Activated T-helper 1 cell treated with Interleukin-2 at 50 U/mL for 16 hours (primary cell): ENCODE measurements at places on chromosomes 7 and 10.

- no peak for DNase-seq
These were observed 138.3 kb upstream of the LSM8 start for GRCh38 chr7:118045629-118046028.

- no peak for DNase-seq
These were observed 47.7 kb upstream of the TRIM8 start for GRCh38 chr10:102596506-102596971.

DNA sequence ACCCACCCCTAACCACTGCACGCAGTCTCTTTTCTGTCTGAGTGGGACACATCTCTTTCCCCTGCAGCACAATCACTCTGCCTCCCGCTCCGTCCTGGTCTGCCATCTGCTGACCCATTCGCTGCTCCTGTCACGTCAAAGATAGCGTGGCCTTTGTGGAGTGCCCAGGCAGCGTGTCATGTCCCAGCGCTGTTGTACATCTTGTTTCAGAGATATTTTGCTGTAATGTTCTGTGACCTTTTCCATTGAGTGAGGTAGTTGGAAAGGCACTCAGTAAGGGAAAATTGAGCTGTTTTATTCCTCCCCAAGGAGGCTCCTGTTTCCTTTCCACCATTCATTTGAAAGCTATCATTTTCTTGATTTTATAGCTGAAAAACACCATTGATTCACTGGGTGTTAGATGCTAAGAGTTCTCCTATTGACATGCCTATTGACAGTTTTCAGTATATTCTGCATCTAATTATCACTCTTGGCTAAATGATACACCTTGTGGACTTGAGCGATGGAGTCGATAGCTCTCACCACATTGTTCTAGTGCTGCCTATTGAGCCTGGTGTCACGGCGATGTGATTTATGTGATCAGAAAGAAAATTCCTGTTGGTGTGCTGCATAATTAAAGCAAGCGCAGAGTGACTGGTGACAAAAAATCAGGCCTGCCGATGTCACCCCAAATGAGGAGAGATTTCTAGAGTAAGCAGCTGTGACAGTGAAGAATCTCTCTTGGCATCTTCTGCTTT lies 372.6 kb downstream of the LRMDA start:
- no peak for DNase-seq

- DNase-seq, result no peak
These were observed 148.5 kb downstream of the ARHGAP22 start for GRCh38 chr10:48456361-48456804.

GRCh38 chr10:32795598-32796183 lies 162.3 kb downstream of the ITGB1 start:
- DNase-seq, result no peak

DNA sequence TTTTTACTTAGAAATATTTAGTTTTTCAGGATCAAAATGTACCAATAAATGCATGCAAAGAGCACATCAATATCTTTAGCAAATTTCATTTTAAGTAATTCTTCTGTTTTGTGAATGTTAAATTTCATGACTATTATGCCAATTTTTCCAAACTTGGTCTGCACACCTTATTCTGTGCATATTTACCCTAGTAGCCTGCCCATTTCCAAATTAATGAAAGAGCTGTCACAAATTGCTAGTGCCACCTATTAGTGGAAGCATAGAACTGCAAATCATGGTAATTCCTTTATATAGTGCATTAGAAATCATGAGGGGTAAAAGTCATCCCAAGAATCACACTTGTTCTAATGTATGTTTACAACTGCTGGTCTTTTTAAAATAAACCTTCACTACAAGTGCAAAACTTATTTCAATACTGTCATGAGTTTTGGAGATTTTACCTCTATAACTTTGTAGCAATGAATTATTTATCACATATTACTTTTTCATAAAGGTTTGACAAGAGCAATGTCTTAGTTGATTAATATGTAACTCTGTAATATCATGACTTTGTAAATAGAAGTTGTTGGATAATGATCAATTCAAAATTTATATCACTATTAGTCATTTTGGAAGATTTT lies 5.7 kb downstream of the SEMA3A start:
- no peak for DNase-seq

DNA sequence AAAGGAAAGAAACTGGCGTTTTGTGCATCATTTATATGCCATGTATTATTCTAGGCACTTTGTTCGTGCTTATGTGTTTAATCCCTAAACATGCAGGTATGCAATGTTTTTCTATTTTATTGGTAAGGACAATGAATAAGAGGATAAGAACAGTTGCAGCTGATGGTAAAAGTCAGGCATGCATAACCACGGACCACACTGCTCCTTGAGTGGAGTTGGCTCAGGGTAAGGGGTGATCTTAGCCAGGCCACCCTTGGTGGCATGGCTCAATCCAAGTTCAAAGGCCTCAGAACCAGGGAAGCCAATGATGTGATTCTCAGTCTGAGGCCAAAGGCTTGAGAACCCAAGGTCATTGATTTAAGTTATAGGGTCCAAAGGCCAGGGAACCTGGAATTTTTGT lies 1068.1 kb downstream of the NRG3 start:
- DNase-seq, result no peak

DNA sequence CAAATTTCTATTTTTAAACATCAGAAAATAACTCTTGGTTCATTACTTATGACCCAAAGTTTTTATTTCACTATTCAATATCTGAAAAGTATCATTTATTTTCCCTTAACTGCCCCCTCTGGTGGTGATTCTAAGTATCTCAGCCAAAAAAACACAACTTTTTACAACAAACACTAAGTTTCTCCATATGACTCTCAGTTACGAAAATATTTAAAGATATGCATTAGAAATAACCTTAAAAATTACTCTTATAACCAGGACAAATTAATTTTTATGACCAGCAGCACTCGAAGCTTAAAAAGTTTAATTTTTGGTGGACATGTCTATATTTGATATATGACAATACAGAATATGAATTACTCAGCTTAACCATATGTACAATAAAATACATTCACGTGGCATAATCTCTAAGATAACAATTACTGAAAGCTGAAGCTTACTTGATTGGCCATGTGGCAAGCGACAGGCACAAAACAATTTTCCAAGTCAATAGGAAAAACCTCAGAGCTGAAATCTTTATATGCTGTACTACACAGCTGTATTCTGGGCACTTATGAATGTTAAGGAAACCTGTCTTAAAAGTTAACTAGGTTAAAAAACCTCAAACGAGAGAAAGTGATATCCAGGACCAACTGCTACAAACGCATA lies 2.3 kb downstream of the HNRNPA2B1 start:
- DNase-seq, result no peak

GRCh38 chr10:17923728-17924127 lies 28.0 kb upstream of the SLC39A12 start:
- DNase-seq, result no peak

- DNase-seq, result no peak
These were observed 9.2 kb upstream of the TEX36 start for GRCh38 chr10:125692196-125692595.

GRCh38 chr7:105830405-105831301 lies 45.7 kb downstream of the ATXN7L1 start:
- no peak for DNase-seq

- no peak for DNase-seq
These were observed 48.8 kb downstream of the SFR1 start for GRCh38 chr10:104170610-104171254.

- DNase-seq, result no peak
These were observed 444.2 kb upstream of the MKI67 start for GRCh38 chr10:128570319-128570995.

DNA sequence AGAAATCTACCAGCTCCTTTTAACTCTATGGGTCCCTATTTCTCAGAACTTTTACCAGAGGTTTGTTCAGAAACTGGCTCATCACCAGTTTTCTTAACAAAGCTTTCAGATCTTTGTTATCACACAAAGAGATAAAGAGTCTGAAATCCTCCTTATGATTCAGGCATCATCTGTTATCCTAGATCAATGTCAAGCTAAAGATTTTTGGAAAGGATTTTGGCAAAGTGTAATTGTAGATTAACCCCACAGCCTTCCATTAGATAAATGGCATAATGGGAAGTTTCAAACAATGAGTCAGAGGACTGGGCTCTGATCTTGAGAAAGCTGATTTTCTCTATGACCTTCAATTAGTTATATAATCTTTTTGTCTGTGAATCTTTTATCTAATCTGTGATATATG lies 192.2 kb downstream of the NXPH1 start:
- no peak for DNase-seq

GRCh38 chr7:131603932-131604331 lies 47.5 kb upstream of the PODXL start:
- DNase-seq, result no peak

GRCh38 chr10:106836933-106837663 lies 327.4 kb downstream of the SORCS1 start:
- no peak for DNase-seq

GRCh38 chr10:49165821-49166483 lies 22.2 kb downstream of the TMEM273 start:
- no peak for DNase-seq

- no peak for DNase-seq
These were observed 216.8 kb downstream of the TCERG1L start for GRCh38 chr10:131094527-131095312.
